GM12878 (cell line): ENCODE measurements at places on chromosomes 7 and 10. TPM values are rescaled to one million over a fixed set of nuclear protein-coding genes. Genes with fewer than 3 reads are reported as not detected.

DNA sequence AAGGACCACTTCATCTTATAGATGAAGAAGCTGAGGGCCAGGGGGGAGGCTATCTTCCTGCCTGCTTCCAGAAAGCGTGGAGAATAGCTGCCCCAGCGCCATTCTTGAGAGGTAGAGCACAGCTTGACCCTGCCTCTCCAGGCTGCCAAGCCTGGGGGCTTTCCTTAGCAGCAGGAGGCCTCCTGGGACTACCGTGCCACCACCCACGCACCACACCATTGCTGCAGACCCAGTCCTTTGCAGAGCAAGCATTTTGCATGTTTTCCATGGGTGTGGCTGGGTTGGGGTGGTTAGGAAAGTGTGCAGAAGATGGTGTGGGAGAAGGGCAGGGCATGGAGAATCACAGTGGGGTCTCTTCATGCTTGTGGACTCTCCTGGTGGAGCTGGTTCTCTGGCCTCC, 64.9 kb downstream of the TBXAS1 start:
- DNase-seq = no peak

- DNase-seq = no peak
Measured at GRCh38 chr7:38321515-38321944, 48.1 kb upstream of the TARP start.

DNA sequence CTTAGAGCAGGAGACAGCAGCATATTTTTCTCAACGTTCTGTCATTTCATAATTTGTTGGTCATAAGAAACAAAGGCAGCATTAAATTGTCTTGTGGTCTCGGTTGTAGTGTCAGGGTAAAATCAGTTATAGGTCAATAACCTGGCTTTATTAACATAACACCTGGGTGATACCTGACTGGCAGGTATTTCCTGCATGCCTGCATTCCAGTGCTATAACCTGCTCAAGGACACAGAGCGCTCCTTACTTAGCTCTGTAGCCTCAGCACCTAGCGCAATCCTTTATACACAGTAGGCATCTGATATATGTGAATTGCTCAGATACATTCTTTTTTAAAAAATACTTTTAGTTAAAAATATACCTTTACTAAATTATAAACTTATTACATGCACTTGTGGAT, 38.9 kb upstream of the PRKG1 start:
- DNase-seq = no peak

DNA sequence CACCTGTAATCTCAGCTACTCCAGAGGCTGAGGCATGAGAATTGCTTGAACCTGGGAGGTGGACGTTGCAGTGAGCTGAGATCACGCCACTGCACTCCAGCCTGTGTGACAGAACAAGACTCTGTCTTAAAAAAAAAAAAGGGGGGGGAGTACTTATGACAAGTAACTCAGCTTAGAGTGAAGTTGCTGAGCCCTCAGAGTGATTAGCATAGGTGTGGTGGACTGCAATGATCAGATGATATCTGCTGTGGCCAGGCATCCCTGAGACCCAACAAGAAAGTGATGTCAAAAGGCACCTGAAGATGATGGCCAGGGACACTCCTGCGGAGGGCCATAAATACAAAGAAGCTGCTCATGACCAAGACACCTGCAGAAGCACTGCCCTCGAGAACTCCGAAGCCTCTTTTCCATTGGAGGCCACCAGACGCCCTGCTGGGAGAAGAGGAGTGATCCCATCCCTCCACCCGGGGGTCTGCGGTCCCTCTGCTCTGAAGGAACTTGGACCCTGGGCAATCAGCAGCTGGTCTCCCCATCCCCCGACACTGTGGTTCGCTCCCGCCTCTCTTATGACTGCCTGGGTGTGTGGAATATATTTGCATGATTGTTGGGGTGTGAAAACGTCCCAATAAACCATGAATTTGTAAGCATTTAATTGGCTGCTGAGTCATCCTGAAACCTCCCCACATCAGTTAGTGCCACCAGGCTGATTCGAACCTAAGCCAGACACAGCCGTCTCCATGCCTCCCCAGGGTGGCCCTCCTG, 46.0 kb downstream of the RASGEF1A start:
- peak; percentile 46 for DNase-seq

- no peak for DNase-seq
Measured at GRCh38 chr10:91511549-91512330, 101.6 kb downstream of the HECTD2 start.

The STAG3 gene
- polyA plus RNA-seq = 116 and 118 TPM in 2 replicates

- DNase-seq = no peak
Measured at GRCh38 chr10:71399946-71400345, 3.2 kb downstream of the CDH23 start.

The WIPF3 gene
- not detected in 2 replicates for polyA plus RNA-seq

GRCh38 chr10:102729029-102730026, 14.4 kb upstream of the WBP1L start:
- DNase-seq = no peak

- DNase-seq = no peak
Measured at GRCh38 chr7:111067251-111067650, 23.7 kb upstream of the LRRN3 start.

- no peak for DNase-seq
Measured at GRCh38 chr10:122557516-122557915, 3.0 kb upstream of the DMBT1 start.

DNA sequence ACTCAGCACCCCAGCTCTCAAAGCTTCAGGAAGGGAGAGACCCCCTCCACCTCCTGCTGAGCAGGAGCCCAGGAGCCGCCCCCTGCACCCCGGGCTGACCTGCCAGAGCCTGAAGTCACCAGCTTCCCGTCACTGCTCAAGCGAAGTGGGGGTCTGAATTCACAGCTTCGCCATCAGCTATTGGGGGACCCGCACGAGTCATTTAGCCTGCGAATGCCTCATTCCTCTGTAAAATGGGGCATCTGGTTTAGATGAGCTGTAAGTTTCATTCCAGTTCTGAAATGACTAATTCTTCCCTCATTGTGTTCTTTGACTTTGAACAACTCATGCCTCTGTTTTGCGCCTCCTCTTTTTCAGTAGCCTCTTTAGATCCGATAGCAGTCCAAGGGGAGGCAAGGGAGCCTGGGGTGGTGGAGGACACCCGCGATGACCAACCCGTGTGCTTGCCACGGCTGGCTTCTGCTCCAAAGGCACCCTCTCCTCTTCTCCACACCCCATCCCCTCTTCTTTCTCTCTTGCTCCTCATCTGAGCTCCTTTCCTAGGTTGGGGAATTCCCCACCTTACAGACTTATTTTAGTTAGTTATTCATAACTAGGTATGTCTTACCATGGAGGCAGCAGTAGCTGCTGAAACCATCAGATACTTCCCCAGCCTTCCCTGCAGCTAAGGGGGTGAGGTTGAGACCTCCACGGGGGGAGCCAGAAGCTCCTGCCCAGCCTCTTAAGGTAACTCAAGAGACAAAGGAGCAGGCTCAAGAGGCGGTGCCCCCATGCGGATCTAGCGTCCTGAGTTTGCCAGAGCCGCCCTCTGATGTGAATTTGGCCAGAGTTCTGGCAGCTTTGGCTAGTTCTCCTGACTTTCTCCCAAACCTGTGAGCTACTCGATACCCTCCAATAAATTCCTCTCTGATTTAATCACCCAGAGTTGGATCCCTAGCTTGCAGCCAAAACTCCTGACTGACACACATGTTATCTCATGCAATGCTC, 47.7 kb downstream of the RBM17 start:
- peak; percentile 66 for DNase-seq

The SPDYE2B gene
- polyA plus RNA-seq = 0.32 and 0.51 TPM in 2 replicates

DNA sequence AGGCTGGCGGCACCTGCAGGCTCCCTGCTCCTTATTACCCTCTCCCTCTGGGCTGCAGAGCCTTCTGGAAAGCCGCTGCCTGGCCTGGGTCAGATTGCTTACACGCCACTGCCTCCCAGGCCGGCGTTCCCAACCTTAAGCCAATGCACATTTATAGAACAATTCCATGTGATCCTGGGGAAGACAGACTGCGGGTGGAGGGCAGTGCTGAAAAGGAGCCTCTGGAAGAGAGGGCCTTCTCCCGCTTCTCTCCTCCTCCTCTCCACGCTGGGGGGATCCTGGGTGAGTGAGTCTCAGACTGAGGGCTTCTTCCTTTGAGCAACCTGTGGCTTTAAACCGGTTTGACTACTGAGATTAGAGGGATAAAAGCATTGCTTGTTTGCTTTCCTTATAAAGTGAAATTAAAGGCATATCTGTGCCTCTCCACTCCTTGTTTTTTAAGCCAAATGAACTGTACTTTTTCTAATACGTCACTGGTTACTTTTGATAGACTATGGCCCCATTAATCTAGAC, 5.5 kb downstream of the TACC2 start:
- DNase-seq = no peak

DNA sequence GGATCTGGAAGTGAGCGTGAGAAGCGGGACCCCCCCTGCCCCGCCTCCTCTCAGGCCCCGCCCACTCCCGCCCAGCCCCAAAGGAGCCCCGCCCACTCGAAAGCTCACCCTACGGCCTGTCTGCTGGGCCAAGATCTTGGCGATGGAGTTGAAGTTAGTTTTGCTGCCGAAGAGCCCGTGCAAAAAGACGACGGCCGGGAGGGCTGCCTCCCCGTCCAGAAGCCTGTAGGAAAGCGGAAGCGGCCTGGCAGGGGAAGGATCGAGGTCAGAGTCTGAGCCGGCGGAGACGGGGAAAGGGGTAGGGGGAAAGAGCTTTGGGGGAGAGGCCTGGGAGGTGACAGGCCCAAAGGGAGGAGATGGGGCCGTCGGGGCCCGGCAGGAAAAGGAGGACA, 386 bp downstream of the ABHD11 start:
- DNase-seq = no peak

DNA sequence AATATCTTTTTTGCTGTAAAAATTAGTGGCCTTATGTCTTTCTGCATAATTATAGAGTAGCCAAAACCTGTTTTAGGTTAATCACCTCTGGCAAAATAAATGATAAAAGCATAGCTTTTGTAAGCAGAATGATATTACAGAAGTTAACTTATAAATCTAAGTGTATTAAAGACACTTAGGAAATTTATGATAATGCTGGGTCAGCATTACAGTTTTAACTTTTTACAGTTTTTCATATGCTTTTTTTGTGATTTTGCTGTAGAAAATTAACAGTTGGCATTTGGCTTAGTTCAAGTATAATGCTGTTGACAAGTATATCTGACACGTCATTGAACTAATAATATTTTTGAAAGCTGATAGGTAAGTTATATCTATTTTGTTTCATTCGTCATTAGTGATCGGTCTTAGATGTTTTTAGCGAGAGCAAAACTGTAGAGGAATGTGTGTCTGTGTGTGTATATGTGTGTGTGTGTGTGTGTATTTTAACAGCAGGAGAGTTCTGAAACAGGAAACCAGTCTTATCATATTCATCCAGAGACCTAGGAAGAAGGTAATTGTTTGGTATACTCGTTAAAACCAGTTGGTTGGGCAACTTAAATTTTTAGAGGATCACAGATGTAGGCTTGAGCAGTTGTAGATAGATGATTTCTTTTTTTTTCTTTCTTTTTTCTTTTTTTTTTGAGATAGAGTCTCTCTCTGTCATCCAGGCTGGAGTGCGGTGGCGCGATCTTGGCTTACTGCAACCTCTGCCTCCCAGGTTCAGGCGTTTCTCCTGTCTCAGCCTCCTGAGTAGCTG, 15.4 kb downstream of the PTEN start:
- no peak for DNase-seq

- no peak for DNase-seq
Measured at GRCh38 chr10:79493806-79494205, 18.5 kb upstream of the EIF5AL1 start.

The IRF5 gene
- 84.9 and 90.3 TPM in 2 replicates for polyA plus RNA-seq

- no peak for DNase-seq
Measured at GRCh38 chr7:136074843-136075242, 97.7 kb upstream of the MTPN start.

DNA sequence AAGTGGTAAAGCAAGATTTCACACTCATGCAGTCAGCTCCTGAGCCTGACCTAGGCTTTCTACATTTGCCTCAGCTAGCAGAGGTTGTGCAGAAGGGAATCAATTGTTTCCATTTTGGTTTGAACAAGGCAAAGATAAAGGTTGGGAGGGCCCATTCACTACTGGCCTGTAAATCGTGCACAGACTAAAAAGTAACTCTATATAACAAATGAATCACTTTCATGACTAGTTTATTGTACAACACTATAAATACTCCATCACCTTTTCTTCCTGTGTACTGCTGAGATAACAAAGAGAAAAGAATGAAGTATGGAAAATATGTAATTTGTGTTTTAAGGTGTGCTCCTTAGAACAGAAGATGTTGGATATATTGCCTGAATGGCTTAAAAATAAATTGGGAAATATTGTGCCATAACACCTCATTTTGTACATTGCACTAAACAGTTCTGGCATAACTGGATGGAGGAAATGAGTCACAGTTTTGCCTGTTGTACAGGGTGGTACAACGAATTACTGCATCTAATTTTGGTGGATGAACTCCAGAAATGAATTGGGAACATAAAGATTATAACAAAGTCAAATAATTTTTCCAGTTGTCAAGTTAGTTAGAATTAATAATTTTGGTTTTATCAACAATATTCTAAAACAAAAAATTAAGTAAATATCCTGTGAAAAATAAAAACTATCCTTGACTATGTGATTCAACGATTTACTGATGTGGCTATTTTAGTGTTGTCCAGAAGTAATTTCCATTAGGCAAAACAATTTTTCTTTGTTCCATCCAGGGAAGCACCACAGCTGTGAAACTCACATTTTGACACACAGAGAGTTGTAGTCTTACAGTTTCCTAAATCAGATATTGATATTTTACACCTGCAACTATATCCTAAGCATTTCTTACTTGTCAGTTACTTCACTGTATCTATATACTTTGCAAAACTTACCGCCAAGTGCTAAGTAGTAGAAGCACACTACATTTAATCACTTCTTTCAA, 18.0 kb downstream of the SEMA3C start:
- DNase-seq = no peak

- DNase-seq = no peak
Measured at GRCh38 chr7:76069238-76069638, 21.3 kb downstream of the MDH2 start.

The FRAT1 gene
- polyA plus RNA-seq = 0.32 TPM in 1 of 2 replicates, not detected in the other

The INA gene
- polyA plus RNA-seq = 0.10 and 0.23 TPM in 2 replicates

GRCh38 chr10:45040921-45041542, 40.3 kb downstream of the ZNF22 start:
- no peak for DNase-seq

The ANKRD16 gene
- polyA plus RNA-seq = 0.56 and 0.57 TPM in 2 replicates

The SLC35G1 gene
- 6.7 and 6.8 TPM in 2 replicates for polyA plus RNA-seq

DNA sequence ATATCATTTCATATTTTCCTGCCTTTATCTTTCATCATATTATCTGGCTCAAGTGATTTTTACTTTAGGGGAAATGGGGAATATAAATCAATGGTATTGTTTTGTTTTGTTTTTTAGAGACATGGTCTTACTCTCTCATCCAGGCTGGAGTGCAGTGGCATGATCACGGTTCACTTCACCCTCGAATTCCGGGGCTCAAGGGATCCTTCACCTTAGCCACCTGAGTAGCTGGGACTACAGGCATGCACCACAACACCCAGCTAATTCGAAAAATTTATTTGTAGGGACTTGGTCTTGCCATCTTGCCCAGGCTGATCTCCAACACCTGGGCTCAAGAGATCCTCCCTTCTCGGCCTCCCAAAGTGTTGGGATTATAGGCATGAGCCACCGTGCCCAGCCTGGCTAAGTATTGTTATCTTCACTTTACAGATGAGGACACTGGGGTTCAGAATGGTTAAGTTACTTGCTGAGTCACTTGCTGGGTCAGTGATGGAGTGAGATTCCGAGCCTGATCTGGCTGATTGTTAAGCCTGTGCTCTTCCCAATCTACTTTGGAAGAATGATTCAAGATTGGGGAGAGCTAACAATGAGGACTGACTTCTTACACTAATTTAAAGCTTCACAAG, 3.7 kb upstream of the SLC16A9 start:
- no peak for DNase-seq
